ENCODE measurements at places on chromosomes 3 and 15. TPM values are rescaled to one million over a fixed set of nuclear protein-coding genes. Genes with fewer than 3 reads are reported as not detected.

DNA sequence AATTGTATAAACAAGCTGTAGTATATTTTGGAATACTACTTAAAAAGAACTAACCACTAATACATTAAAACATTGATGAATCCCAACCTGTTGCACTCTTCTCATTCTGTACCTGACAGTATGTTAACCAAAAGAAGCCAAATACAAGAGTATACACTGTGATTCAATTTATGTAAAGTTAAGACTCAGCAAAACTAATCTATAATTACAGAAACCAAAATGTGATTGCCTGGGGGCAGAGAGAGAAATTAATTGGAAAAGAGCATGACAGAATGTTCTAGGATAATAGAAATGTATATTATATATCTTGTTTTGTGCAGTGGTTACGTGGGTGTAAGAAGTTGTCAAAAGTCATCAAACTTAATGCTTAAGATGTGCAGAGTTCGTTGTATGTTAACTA is 31.1 kb downstream of the PIK3CA start:
- H3K27ac ChIP-seq: no peak overlapping the region
- no peaks in the 10 kb centered on the region for H3K27me3 ChIP-seq

Gene STRIT1
- total RNA-seq: not detected

- no peaks in the 10 kb centered on the region for H3K36me3 ChIP-seq
- no peaks in the 10 kb centered on the region for H3K4me1 ChIP-seq
- no peak overlapping the region for H3K4me3 ChIP-seq
- peaks cover 48% of the 10 kb centered on the region for H3K27me3 ChIP-seq
- DNase-seq: peak; percentile 12
These were observed 9.8 kb downstream of the CTXND1 start for GRCh38 chr15:80242132-80242769.

Gene ASB14
- total RNA-seq: not detected

DNA sequence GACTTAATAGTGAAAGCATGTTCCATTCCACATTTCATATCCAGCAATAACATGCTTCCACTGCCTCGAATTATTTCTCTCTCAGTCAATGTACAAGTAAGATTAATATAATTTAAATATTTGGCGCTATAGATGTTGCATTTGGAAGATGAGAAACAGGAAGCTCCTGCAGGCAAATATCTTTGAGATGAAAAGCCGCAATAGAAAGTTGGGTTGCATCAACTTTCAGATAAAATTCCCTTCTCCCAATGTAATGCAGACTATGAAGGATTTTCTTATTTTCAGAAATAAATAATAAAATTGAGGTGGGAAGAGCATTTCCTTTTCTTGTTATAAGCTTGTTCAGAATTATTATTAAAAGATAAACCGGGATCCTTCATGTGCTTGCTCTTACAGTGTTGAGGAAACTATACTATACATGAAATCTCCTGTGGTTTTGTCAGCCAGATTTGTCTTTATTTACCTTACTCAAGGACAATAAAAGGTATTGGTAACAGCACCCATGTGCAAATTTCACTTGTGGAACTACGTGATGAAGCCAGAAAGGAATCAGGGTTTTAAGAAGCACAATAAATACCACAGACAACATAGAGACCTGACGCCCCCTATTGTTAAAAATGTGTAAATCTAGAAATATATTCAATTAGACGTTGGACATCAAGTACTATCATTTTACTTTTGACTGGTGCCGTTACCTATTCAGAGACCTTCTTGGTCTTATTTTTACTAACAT is 307.0 kb downstream of the ARPP21 start:
- no peak overlapping the region for H3K27ac ChIP-seq
- no peak overlapping the region for H3K4me3 ChIP-seq
- no peak for DNase-seq
- H3K36me3 ChIP-seq: no peaks in the 10 kb centered on the region
- H3K4me1 ChIP-seq: peaks cover 20% of the 10 kb centered on the region
- H3K27me3 ChIP-seq: no peaks in the 10 kb centered on the region

GRCh38 chr3:169044331-169045113 is 619.0 kb downstream of the MECOM start:
- no peak overlapping the region for H3K4me3 ChIP-seq
- peaks cover 23% of the 10 kb centered on the region for H3K4me1 ChIP-seq
- no peaks in the 10 kb centered on the region for H3K27me3 ChIP-seq
- no peaks in the 10 kb centered on the region for H3K36me3 ChIP-seq

DNA sequence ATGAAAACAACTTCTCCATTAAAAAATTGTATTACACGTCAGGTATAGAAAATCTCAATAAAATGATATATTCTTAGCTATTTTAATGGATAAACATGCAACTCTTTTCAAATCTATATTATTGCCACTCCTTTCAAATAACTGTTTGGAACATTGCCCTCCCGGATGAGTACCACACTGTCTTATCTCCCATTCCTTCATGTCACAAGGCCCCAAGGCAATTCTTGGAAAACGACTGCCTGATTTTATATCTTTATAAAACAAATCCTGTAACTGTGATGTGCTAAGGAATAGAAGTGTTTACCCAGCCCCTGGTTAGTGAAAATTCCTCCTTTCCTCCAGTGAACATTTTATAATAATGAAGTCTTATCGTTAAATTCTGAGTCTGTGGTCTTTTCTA is 6.2 kb upstream of the ZNF619 start:
- no peak overlapping the region for H3K27ac ChIP-seq
- no peak for DNase-seq
- H3K36me3 ChIP-seq: no peaks in the 10 kb centered on the region

DNA sequence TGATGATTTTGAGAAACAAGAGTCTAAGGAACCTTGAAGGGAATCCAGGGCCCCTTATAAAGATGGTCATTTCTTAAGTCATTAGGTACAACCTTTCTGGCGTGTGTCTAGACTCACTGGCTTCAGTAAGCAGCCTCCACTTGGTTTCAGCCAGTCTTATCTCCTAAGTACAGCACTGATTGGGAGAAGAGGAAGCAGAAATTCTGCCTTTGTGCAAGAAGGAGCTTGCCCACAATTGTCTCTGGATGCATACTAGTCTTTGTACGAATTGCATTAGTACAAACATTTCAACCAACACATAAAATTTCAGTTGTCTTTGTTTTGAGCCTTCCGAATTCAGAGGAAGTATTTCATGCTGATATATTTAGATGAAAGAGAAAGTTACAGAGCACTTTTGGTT is 139.4 kb downstream of the SLCO3A1 start:
- no peaks in the 10 kb centered on the region for H3K4me1 ChIP-seq
- no peak for DNase-seq
- H3K4me3 ChIP-seq: no peak overlapping the region
- H3K36me3 ChIP-seq: no peaks in the 10 kb centered on the region
- no peak overlapping the region for H3K27ac ChIP-seq
- H3K27me3 ChIP-seq: peaks cover 1% of the 10 kb centered on the region

Gene KLHL6
- not detected for total RNA-seq

- DNase-seq: no peak
- peaks cover 28% of the 10 kb centered on the region for H3K36me3 ChIP-seq
- no peak overlapping the region for H3K4me3 ChIP-seq
- H3K27ac ChIP-seq: no peak overlapping the region
- H3K27me3 ChIP-seq: no peaks in the 10 kb centered on the region
- H3K4me1 ChIP-seq: peaks cover 10% of the 10 kb centered on the region
These were observed 68.5 kb upstream of the SLC2A2 start for GRCh38 chr3:171095063-171095462.

DNA sequence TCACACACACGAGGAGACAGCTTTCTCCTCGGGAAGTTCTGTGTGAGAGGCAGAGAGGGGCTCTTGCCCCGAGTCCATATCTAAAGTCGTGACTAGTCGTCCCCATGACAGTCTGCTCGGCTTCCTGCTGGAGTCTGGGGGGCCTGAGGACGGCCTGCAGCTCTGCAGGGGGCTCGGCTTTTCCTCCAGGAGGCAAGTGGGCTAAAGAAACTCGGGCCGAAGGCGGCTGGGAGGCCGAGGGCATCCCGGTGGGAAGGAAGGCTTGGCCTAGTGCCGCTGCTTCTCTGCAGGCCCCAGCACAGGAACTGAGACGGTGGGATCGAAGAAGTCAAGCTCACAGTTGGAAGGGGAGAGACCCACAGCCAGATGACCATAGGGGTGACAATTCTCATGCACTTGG is 25.4 kb upstream of the PIGZ start:
- no peak for DNase-seq
- peaks cover 15% of the 10 kb centered on the region for H3K27me3 ChIP-seq
- H3K27ac ChIP-seq: no peak overlapping the region
- no peak overlapping the region for H3K4me3 ChIP-seq
- no peaks in the 10 kb centered on the region for H3K4me1 ChIP-seq

Gene FANCD2OS
- not detected for total RNA-seq

GRCh38 chr3:139302084-139302800 is 41.6 kb upstream of the MRPS22 start:
- 0 out of 2 replicates have a peak, but pooled peaks cover 3% of the 10 kb centered on the region for H3K27me3 ChIP-seq
- peak overlapping the region; percentile 66 for H3K4me3 ChIP-seq
- peaks cover 38% of the 10 kb centered on the region for H3K36me3 ChIP-seq
- H3K27ac ChIP-seq: peak overlapping the region; percentile 96
- peaks cover 96% of the 10 kb centered on the region for H3K4me1 ChIP-seq

Gene PPP1R14D
- total RNA-seq: not detected

GRCh38 chr3:9957214-9957613 is 5.0 kb upstream of the PRRT3 start:
- H3K27me3 ChIP-seq: no peaks in the 10 kb centered on the region
- H3K4me1 ChIP-seq: peaks cover 20% of the 10 kb centered on the region
- no peak overlapping the region for H3K4me3 ChIP-seq
- H3K36me3 ChIP-seq: 0 out of 2 replicates have a peak, but pooled peaks cover 3% of the 10 kb centered on the region

- H3K4me1 ChIP-seq: no peaks in the 10 kb centered on the region
- no peak overlapping the region for H3K4me3 ChIP-seq
These were observed 17.2 kb upstream of the RBSN start for GRCh38 chr3:15116032-15116669.

Gene DNAH12
- total RNA-seq: 0.05 TPM

GRCh38 chr15:82810061-82810889 is 847 bp downstream of the WHAMM start:
- H3K4me3 ChIP-seq: peak overlapping the region; percentile 94
- peak; percentile 29 for DNase-seq
- peak overlapping the region; percentile 84 for H3K27ac ChIP-seq
- peaks cover 30% of the 10 kb centered on the region for H3K4me1 ChIP-seq

DNA sequence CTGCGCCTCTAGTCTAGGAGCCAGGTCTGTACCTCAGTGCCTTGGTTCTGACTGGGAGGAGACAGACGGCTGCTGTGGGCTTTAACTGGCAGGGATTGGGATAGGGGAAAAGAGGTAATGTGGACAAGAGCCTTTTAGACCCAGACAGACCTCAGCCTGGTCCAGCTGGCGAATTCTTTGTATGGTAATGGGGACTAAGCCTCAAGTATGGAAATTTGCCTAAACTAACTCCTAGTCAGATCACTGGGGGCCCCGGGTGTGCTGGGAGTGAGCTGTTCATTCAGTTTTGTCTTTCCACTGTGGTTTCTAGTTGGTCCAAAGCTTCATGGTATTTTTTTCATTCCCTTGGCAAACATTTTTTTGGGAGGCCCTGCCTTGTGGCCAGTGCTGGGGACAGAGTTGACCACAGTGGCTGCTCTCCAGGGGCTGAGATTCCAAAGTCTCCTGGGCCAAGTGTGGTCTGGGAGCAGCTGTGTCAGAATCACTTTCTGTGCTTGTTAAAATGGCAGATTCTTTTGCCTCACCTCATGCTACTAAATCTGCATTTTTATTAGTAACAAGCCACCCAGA is 261.4 kb upstream of the C2CD4B start:
- H3K4me1 ChIP-seq: peaks cover 33% of the 10 kb centered on the region
- peak; percentile 24 for DNase-seq
- H3K27ac ChIP-seq: no peak overlapping the region
- no peaks in the 10 kb centered on the region for H3K36me3 ChIP-seq
- H3K4me3 ChIP-seq: no peak overlapping the region

Gene OXTR
- total RNA-seq: 871 TPM

GRCh38 chr3:187662848-187663409 is 7.3 kb downstream of the SST start:
- no peak overlapping the region for H3K27ac ChIP-seq
- peaks cover 3% of the 10 kb centered on the region for H3K27me3 ChIP-seq
- no peaks in the 10 kb centered on the region for H3K4me1 ChIP-seq
- DNase-seq: no peak
- H3K36me3 ChIP-seq: no peaks in the 10 kb centered on the region

- H3K4me3 ChIP-seq: peak overlapping the region; percentile 89
- H3K36me3 ChIP-seq: no peaks in the 10 kb centered on the region
- peak; percentile 22 for DNase-seq
- no peak overlapping the region for H3K27ac ChIP-seq
These were observed 1.3 kb downstream of the NME9 start for GRCh38 chr3:138328341-138328740.

DNA sequence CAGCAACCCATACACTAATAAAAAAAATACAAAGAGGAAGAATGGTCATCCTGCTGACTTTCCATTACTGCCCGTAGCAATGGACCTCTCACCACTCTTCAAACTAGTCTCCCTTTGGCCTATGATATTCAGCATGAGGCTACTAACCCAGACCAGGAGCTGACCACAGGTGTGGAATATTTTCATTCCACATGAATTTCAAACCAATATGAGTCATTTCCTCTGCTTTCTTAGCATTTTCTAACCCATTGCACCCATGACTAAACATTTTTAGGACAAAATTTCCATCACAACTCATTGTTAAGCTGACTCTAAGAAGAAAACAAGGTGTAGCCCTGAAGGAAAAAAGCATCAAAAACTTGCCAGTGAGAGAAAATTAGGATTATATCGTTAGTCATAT is 34.0 kb upstream of the ZPLD1 start:
- no peaks in the 10 kb centered on the region for H3K36me3 ChIP-seq
- no peak overlapping the region for H3K27ac ChIP-seq
- no peak overlapping the region for H3K4me3 ChIP-seq
- peak; percentile 18 for DNase-seq
- H3K4me1 ChIP-seq: peaks cover 18% of the 10 kb centered on the region
- H3K27me3 ChIP-seq: no peaks in the 10 kb centered on the region

DNA sequence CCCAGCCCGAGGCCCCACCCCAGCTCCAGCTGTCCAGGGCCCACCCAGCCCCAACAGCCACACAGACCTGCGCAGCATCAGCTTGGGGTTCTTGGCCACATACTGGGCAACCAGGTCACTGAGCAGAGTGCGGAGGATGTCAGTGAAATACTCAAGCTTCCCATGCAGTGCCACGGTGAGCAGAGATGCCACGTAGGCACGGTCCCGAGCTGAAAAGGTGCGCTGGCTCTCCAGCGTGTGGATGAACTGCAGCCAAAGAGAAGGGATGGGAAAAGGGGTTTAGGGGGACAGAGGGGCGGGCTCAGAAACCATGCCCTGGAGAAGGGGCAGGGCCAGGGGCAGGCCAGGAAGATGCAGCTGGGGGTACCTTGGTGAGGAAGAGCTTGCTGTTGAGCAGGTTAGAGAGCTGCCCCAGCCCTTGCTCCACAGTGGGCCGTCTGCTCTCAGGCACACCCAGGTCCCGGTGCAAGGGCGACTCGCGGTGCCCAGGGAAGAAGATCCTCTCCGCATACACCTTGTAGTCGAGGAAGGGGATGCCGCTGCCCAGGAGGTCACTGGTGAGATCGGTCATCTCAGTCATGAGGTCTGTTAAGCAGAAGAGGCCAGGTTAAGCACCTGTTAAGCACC is 17.4 kb downstream of the PLXNB1 start:
- DNase-seq: no peak
- no peaks in the 10 kb centered on the region for H3K36me3 ChIP-seq
- no peaks in the 10 kb centered on the region for H3K27me3 ChIP-seq
- no peak overlapping the region for H3K4me3 ChIP-seq
- no peaks in the 10 kb centered on the region for H3K4me1 ChIP-seq
- no peak overlapping the region for H3K27ac ChIP-seq

All from HFFc6 (cell line).